ENCODE measurements at places on chromosomes 11 and 22. TPM values are rescaled to one million over a fixed set of nuclear protein-coding genes. Genes with fewer than 3 reads are reported as not detected.

DNA sequence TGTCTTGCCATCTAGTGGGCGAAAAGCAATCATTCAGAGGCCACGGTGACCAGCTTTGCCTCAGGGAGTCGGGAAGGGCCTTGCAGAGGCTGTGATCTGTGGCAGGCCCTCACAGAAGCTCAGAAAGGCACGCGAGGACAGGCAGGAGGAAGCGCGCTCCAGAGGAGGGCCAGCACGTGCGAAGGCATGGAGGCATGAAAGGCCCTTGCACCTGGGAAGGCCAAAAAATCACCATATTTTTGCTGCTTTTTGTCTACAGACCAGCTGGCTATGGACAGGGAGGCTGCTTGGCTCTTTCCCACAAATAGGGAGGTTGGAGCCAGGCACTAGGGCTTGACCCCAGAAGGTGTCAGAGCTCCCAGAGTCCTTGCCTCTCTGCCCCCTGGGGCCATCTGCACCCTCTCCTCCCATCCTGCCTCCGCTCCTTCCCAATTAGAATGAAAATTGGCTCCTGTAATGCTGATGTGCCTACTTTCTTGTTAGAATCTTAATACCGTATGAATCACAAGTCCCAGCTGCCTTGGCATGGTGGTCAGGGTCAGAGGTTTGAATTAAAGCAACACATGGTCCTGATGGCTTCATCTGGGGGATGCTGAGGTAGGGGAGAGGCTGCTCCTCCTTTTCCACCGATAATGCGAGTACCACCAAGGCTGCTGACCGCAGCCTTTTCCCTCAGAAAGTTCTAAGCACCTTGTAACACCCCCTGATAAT, 69.1 kb downstream of the FEZ1 start:
- no peak for DNase-seq

GRCh38 chr11:78030429-78031325, 7.6 kb upstream of the KCTD14 start:
- DNase-seq = peak; percentile 87

GRCh38 chr11:134510233-134511040, 98.4 kb upstream of the B3GAT1 start:
- DNase-seq = no peak

GRCh38 chr11:123577081-123577598, 77.3 kb downstream of the SCN3B start:
- peak; percentile 71 for DNase-seq

The APOL4 gene
- 0.27 TPM for total RNA-seq

The ST14 gene
- total RNA-seq = 0.12 TPM

All from cardiac muscle cell (in vitro differentiated cells and primary cell).